ENCODE measurements at places on chromosomes 12 and 14. TPM values are rescaled to one million over a fixed set of nuclear protein-coding genes. Genes with fewer than 3 reads are reported as not detected.

- H3K36me3 ChIP-seq = no peaks in the 10 kb centered on the region
- no peak overlapping the region for H3K27ac ChIP-seq
- no peak for DNase-seq
- H3K4me1 ChIP-seq = no peaks in the 10 kb centered on the region
These were observed 29.0 kb downstream of the PDE6H start for GRCh38 chr12:15001733-15002382.

DNA sequence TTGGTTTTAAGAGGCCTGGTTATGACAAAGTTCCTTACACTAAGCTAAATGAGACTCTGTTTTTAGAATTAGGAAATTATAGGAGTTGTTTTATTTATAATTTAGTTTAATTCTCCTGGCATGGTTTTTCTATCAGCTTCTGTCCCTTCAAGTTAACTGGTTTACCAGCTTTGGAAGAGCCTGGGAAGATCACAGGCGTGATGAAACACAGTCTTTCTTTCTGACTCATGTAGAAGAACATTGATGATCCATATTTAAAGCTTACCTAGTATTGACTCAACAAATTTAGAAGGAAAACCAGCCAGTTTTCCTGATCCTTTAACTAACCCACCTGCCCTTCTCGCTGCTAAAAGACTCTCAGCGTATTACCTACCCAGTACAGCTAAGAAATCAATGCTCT is 155.2 kb downstream of the TGFB3 start:
- H3K4me1 ChIP-seq = peaks cover 11% of the 10 kb centered on the region
- DNase-seq = no peak
- no peaks in the 10 kb centered on the region for H3K27me3 ChIP-seq
- peaks cover 5% of the 10 kb centered on the region for H3K36me3 ChIP-seq

The CLEC2A gene
- not detected for total RNA-seq

GRCh38 chr12:130162267-130162666 is at the start of gene FZD10:
FZD10 (plus strand) TSS chr12:130162464; CDS start chr12:130162943, 479 bp downstream.
- no peak within 1 kb of the TSS for H3K27ac ChIP-seq
- no peak for DNase-seq
- no peaks in the 10 kb centered on the region for H3K36me3 ChIP-seq
- H3K4me1 ChIP-seq = no peaks in the 10 kb centered on the region
- H3K4me3 ChIP-seq = no peak within 1 kb of the TSS

DNA sequence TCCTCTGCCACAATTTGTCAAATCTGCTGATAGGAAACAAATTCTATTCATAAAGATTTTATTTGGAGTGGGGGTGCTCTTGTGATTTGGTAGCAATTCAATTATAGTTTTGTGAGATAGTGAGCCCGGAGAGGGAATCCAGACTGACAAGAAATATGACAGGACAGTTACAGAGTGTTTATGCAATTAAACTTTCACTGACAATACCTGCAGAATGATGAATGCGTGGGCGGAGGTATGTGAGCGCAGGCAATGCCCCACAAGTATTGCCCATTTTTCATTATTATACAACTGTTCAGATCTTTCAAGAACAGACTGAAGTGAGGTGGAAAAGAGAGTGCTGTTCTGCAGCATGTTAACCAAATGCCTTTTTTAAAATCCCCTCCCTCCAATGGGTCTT is 259.0 kb downstream of the EGLN3 start:
- no peaks in the 10 kb centered on the region for H3K4me1 ChIP-seq
- no peak overlapping the region for H3K4me3 ChIP-seq
- no peak overlapping the region for H3K27ac ChIP-seq
- H3K36me3 ChIP-seq = no peaks in the 10 kb centered on the region
- no peaks in the 10 kb centered on the region for H3K27me3 ChIP-seq
- DNase-seq = no peak

DNA sequence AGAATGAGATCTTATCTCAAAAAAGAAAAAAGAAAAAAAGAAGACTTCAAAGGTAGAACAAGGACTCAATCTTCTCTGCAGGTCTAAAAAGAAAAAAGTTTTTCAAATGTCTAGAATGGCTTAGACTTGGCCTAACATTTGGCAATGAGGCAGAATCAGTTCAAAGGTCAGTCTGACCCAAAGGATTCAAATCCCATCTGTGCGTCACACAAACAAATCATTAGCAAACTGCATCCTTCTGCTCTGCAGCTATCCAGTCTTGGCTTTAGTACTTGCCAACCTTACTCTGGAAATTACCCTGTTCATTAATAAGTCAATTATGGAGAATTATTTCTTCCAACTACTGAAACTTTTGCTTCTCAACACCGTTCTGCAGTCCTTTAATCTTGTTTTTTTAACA is 3.1 kb downstream of the YAF2 start:
- DNase-seq = no peak
- H3K27me3 ChIP-seq = no peaks in the 10 kb centered on the region
- no peaks in the 10 kb centered on the region for H3K36me3 ChIP-seq
- H3K27ac ChIP-seq = no peak overlapping the region
- no peak overlapping the region for H3K4me3 ChIP-seq
- H3K4me1 ChIP-seq = peaks cover 67% of the 10 kb centered on the region

- no peak for DNase-seq
- H3K27me3 ChIP-seq = no peaks in the 10 kb centered on the region
- no peaks in the 10 kb centered on the region for H3K36me3 ChIP-seq
- H3K4me1 ChIP-seq = no peaks in the 10 kb centered on the region
These were observed 368.0 kb upstream of the PDE3A start for GRCh38 chr12:20000229-20000849.

- no peak overlapping the region for H3K27ac ChIP-seq
- no peaks in the 10 kb centered on the region for H3K27me3 ChIP-seq
- no peak overlapping the region for H3K4me3 ChIP-seq
- H3K4me1 ChIP-seq = no peaks in the 10 kb centered on the region
- H3K36me3 ChIP-seq = no peaks in the 10 kb centered on the region
- no peak for DNase-seq
These were observed 128.0 kb upstream of the EEA1 start for GRCh38 chr12:93056971-93057535.

GRCh38 chr12:115227137-115227615 is 543.2 kb upstream of the TBX3 start:
- DNase-seq = no peak
- no peaks in the 10 kb centered on the region for H3K4me1 ChIP-seq
- H3K36me3 ChIP-seq = no peaks in the 10 kb centered on the region
- no peak overlapping the region for H3K27ac ChIP-seq
- no peak overlapping the region for H3K4me3 ChIP-seq

DNA sequence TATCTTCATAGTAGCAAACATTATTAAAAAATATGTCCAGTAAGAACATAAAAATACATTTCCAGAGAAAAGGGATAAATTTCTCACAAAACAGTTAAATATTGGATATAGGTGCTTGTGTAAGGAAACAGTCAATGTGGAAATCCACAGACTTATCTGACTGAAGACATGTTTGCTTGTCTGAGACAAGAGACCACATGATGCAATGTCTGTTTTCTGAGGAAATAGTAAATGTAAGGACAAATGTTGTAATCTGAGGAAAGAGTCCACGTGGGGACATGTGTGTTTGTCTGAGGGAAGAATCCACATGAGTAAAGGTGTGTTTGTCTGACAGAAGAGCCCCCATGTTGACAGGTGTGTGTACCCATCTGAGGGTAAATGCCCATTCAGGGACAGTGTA is 1093.2 kb downstream of the TMEM121 start:
- DNase-seq = no peak
- no peak overlapping the region for H3K4me3 ChIP-seq
- no peak overlapping the region for H3K27ac ChIP-seq

DNA sequence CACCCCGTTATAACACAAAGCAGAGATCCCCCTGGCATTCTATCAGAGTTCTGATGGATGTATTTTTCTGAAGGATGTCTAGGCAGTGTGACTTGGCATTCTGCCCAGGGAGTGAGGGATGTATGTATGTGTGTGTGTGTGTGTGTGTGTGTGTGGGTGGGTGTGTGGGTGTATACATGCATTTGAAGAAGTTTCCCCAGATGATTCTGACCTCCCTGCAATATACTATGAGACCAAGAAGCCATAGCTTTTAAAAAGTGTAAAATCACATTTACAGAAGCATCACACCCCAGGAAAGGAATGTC is 59.7 kb upstream of the NAP1L1 start:
- no peaks in the 10 kb centered on the region for H3K36me3 ChIP-seq
- no peak overlapping the region for H3K27ac ChIP-seq
- H3K4me1 ChIP-seq = peaks cover 17% of the 10 kb centered on the region
- H3K4me3 ChIP-seq = no peak overlapping the region
- H3K27me3 ChIP-seq = no peaks in the 10 kb centered on the region
- peak; percentile 53 for DNase-seq

GRCh38 chr12:113392988-113393579 is 10.6 kb downstream of the SDS start:
- H3K4me3 ChIP-seq = no peak overlapping the region
- no peaks in the 10 kb centered on the region for H3K36me3 ChIP-seq
- no peak overlapping the region for H3K27ac ChIP-seq

Data from CD4-positive, alpha-beta memory T cell (primary cell).